ENCODE measurements at places on chromosomes 1 and 21. TPM values are rescaled to one million over a fixed set of nuclear protein-coding genes. Genes with fewer than 3 reads are reported as not detected.

The MYOC gene
- total RNA-seq: not detected

The LCE2C gene
- total RNA-seq: not detected

The SPRR1A gene
- not detected for total RNA-seq

The LAPTM5 gene
- 199 TPM for total RNA-seq

The C4BPA gene
- not detected for total RNA-seq

The TRIM58 gene
- 0.32 TPM for total RNA-seq

The HSD3B2 gene
- not detected for total RNA-seq

The PLEKHN1 gene
- 1.7 TPM for total RNA-seq

The KCNE2 gene
- total RNA-seq: not detected

The INTS7 gene
- 33.8 TPM for total RNA-seq

The YIPF1 gene
- 14.7 TPM for total RNA-seq

The RERE gene
- 82.0 TPM for total RNA-seq

The ZNF593OS gene
- not detected for total RNA-seq

The ARF1 gene
- total RNA-seq: 404 TPM

The TEX38 gene
- total RNA-seq: 0.18 TPM

The C8B gene
- total RNA-seq: not detected

The BCAR3 gene
- total RNA-seq: 0.29 TPM

The PLA2G5 gene
- total RNA-seq: not detected

The DMBX1 gene
- total RNA-seq: not detected

The VSIG8 gene
- total RNA-seq: not detected

The VWA1 gene
- total RNA-seq: 5.5 TPM

The PEAR1 gene
- total RNA-seq: 0.36 TPM

The PLA2G4A gene
- total RNA-seq: 0.21 TPM

The TESK2 gene
- total RNA-seq: 1.4 TPM

The PSMD4 gene
- total RNA-seq: 285 TPM

The ANXA9 gene
- not detected for total RNA-seq

The TTLL10 gene
- total RNA-seq: 0.15 TPM
